ENCODE measurements at places on chromosomes 3 and 15.

GRCh38 chr3:10583798-10584708, 78.7 kb upstream of the ATP2B2 start:
- DNase-seq = no peak

DNA sequence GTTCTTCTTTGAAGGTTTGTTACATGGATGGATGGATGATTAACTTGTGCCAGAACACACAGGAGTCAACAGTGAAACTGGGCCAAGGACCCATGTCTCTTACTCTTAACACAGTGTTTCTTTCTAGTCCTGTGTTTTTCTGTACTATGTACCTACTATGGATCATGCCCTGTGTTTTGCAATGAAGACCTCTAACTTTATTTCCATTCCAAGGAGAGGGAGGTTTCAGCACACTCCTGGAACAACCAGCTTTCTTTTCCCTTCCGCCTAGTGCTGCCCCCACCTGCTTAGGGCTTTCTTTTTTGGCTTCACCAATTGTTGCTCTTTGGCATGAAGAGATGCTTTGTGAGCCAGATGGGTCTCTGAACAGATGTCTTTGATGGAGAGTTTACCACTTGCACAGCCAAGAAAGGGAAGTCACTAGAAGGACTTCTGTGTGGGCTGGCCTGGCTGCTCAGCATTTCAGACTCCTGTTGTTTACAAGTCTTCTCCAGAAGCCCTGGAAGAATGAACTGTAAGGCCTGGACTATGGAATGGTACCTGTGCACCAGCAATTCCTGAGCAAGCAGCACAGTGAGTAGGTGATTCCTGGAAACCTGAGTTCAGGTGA, 44.5 kb downstream of the SNAPC5 start:
- no peak for DNase-seq

- DNase-seq = no peak
Observed at GRCh38 chr15:30859091-30859874, 44.4 kb upstream of the FAN1 start.

- DNase-seq = peak; percentile 55
Observed at GRCh38 chr15:89171136-89172072, 50.0 kb downstream of the RLBP1 start.

GRCh38 chr3:72660270-72661114, 187.8 kb downstream of the SHQ1 start:
- DNase-seq = no peak

DNA sequence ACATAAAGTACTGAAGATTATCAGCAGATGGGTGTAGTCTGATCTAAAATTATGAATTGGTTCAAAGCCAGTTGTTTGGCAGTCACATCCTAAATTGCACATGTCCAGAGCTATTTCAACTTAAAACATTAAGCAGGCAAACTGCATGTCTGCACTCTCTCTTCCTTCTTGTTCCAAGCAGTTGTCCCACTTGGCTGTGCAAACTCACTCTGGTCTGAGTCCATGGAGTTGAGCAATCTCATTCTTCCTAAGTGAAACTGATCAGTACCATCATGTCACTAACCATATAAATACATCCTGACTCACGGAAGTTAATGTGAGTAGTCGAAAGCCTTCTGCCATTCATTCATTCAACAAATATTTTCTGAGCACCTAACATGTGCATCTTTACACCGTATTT, 353.0 kb downstream of the ROBO1 start:
- DNase-seq = no peak

GRCh38 chr3:188691004-188691403, 480.8 kb upstream of the TPRG1 start:
- no peak for DNase-seq

- DNase-seq = no peak
Observed at GRCh38 chr3:4908433-4909156, 70.6 kb upstream of the BHLHE40 start.

DNA sequence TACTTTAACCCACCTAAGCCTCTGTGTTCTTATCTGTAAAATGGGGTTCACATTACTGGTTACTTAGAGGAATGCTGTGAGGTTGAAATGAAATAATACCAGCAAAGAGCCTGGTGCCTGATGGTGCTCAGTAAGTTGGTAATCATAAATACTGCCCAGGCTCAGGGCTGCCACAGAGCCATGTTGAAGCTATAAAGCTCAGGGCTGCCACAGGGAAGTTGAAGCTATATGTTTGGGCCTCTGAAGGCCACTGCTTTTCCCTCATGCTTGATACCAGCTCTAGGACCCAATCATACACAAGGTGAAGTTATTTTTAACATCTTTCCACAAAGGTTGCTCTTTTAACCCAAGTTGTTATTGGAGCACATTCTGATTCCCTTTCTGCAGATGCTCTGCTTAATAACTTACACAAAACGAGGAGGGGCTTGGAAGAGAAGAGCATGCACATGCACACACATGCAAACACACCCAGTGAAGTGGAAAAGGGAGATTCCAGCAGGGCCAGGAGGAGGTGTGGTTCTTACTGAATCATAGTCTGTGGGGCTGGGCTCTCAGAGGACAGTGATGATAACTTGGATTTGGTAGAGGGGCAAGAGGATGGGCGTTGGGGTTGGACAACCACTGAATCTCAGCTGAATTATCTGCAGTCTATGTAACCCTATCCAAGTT, 17.4 kb downstream of the PARP14 start:
- DNase-seq = no peak

GRCh38 chr3:72329354-72329753, 518.9 kb downstream of the SHQ1 start:
- no peak for DNase-seq

DNA sequence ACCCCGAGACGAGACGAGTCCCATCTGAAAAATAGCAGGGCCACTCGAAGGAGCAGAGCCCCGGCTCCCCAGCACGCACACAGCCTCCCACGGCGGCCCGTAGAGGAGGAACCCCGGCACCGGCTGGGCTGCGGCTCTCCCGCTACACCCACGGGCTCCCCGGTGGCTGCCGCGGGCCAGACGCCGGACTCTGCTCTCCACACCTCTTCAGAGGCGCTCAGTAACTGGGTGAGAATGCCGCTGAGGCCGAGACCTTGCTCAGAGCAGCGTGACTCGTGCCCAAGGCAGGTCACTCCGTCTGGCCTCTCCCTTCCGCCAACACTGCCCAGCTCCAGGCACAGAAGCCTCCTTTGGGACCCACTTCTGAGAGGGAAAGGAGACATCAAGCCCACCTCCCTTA, 34.4 kb downstream of the TNK2 start:
- no peak for DNase-seq

GRCh38 chr3:50674349-50675178, at the start of gene DOCK3:
Gene DOCK3, plus strand, starts transcription at chr3:50674927. Its CDS starts 337 bp downstream, at chr3:50675264.
- peak; percentile 47 for DNase-seq

- DNase-seq = no peak
Observed at GRCh38 chr3:28240441-28240840, 978 bp upstream of the CMC1 start.

- no peak for DNase-seq
Observed at GRCh38 chr3:33063651-33064051, 33.3 kb downstream of the GLB1 start.

GRCh38 chr3:87336761-87337160, 60.4 kb upstream of the POU1F1 start:
- DNase-seq = no peak

Data from progenitor cell of endocrine pancreas (in vitro differentiated cells).